ENCODE measurements at places on chromosomes 4 and X.

DNA sequence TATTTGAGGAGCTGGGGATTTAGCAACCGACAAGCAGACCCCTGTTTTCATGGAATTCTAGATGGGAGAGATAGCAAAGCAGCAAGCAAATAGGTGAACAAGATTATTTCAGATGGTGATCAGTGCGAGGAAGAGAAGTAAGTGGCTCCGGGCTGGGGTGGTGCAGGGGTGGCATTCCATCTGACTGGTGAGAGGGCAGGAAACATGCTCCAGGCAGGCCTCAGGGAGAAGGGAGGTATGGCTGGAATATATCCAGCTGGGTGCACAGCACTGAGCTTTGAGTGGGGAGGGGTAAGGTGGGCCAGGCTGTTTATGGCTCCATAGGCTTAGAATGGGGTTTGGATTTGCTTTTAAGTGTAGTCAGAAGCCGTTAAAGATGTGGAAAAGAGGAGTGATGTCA lies 21.2 kb downstream of the PTTG2 start:
- no peak for DNase-seq

DNA sequence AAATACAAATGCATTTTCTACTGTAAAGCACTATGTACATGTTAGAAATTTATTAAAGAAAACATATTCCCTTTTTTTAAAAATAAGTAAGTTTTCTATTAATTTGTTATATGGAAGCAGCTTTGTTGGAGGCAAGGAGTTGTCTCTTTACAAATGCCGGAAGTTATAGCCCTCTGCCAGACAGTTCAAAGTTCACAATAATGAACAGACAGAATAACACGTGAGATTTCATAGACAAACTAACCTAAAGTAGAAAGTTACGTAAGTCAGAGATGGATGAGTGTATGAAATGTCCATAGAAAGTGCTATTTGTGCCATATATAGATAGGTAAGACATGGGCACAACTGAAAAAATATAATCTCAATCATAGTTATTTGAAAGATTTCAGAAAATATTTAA lies 43.9 kb upstream of the NEIL3 start:
- no peak for DNase-seq

GRCh38 chr4:135098061-135098460 lies 896.5 kb upstream of the PABPC4L start:
- no peak for DNase-seq

- DNase-seq: no peak
These were observed 267.8 kb downstream of the CHIC1 start for GRCh38 chrX:73830489-73831414.

GRCh38 chr4:1052231-1052671 lies 40.8 kb downstream of the FGFRL1 start:
- no peak for DNase-seq

DNA sequence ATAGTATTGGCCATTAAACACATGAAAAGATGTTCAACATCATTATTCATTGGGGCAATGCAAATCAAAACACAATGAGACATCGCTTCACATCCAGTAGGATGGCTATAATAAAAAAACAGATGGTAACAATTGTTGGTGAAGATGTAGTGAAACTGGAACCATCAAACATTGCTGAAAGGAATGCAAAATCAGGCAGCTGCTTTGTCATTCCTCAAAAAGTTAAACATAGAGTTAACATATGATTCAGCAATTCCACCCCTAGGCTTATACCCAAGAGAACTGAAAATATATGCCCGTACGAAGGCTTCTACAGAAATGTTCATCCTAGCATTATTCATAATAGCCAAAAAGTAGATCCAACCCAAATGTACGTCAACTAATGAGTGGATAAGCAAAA lies 144.0 kb upstream of the NAP1L5 start:
- DNase-seq: no peak

DNA sequence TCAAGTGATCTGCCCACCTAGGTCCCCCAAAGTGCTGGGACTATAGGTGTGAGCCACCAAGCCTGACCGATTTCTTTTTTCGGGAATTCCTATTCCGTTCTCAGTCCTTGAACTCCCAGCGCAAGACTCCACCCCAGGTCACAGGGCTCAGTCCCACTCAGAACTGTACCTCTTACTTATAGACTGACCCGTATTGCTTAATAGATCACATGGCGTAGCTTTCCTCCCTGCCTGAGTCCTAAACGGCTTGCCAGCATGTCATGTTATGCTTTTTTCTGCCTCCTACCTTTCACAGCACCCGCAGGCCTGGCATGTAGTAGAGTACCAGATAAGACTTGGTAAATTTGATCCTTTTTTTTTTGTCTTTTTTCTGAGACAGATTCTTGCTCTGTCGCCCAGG lies 22.4 kb downstream of the SAT1 start:
- no peak for DNase-seq

DNA sequence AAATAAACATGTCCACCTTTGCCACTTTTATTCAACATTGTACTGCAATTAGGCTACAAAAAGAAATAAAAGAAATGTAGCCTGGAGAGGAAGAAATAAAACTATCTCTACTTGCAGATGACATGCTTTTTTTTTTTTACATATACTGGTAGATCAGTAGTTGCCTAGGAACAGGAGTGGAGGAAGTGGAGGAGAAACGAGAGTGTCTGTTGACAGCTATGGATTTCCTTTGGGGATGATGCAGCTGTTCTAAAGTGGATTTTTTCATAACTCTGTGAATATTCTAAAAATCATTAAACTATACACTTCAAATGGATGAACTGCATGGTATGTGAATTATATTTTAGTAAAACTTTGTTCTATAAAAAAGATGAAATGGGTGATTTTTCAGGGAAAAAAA lies 116.4 kb downstream of the ANAPC4 start:
- DNase-seq: no peak

DNA sequence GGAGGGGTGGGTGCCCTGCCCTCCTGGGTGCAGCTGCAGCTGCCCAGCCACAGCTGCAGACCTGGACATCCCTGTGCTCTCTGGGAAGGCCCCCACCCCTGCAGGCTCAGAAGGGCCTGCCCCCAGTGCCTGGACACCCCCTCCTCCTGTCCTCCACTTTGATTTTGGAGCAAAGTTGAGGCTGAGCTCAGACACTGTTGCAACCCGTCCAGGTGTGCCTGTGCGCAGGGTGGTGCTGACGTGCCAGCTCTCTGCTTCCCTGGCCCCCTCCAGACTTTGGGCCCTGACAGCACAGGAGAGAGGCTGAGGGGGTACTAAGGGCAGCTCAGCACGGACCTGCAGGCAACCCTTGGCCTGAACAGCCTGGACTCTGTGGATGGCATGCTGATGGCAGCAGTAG lies 750.3 kb downstream of the ARAP2 start:
- DNase-seq: no peak

- DNase-seq: no peak
These were observed 159.2 kb upstream of the SLC7A11 start for GRCh38 chr4:138401334-138401733.

DNA sequence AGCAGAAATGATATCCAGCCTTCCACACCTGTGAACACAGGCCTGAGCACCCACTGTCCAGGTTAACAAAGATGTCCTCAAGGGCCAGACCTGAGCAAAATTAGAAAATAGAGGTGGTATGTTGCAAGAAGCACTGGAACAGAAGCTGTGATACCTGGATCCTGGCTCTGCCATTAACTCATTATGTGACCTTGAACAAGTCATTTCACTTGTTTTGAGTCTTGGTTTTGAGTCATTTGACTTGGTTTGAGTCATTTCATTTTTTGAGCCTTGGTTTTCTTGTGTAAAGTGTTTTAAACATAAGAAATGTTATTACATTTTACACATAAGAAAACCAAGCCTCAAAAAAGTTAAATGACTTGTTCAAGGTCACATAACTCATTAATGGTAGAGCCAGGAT lies 2.9 kb upstream of the NWD2 start:
- DNase-seq: no peak

DNA sequence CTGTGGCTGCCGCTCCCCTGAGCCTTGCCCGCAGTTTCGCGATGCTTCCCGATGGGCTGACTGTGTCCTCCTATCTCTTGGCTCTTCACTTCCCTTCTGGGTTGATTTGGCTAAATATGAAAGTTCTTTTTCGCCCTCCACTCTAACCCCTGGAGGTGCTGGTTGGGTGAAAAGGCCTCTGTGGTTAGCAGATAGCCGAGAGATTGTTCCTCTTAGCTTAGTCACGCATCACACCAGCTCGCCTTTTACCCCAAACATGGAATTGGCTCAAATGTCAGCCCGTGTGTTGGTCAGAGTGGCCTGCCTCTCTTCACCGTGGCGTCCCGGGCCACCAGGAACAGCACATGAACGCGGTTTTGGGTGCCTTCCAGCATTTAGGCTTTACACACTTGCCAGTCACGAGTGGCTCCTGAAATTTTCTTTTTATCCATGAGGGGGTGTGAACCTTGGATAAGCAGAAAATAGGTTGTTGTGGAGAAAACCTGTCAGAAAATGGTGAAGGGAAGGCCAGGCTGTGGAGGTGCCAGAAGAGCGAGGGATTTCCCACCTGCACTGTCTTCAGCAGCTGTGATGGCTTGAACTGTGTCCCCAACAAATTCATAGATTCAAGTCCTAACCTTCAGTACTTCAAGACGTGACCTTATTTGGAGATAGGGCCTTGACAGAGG lies 8.9 kb downstream of the CLCN4 start:
- DNase-seq: no peak

DNA sequence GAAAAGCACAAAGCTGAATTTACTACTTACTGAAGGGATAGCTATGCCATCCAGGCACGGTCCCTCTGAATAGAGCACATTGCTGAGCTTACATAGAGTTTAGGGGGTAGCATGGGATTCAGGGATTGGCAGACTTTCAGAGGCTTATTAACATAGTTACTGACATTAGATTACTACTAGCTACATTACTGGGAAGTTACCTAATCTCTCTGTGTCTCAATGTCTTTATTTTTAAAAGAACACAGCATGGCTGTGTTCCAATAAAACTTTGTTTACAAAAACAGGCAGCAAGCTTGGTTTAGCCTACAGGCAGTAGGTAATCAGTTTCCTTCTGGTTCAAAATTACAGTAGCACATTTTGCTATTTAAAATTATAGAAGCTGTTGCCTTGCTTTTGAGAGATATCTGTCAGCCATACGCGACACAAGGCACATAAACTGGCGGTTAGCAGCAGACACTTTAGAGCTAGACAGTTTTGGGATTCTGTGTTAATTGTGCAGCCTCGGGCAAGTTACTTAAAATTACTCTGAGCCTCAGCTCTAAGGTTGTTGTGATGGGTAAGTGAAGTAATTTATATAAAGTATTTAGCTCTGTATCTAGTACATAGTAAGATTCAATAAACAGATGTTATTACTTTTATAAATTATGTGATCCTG lies 6.9 kb downstream of the KLHL8 start:
- DNase-seq: no peak

DNA sequence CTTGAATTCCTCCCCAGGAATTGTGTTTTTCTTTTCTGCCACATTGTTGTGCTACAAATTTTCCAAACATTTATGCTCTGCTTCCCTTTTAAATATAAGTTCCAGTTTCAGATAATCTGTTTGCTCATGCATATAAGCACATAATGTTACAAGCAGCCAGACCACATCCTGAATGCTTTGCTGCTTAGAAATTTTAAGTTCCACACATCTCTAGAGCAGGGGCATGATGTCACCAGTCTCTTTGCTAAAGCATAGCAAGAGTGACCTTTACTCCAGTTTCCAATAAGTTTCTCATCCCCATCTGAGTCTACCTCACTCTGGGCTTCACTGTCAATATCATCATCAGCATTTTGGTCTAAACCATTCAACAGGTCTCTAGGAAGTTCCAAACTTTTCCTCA lies 932.5 kb downstream of the SH3BGRL start:
- DNase-seq: no peak

DNA sequence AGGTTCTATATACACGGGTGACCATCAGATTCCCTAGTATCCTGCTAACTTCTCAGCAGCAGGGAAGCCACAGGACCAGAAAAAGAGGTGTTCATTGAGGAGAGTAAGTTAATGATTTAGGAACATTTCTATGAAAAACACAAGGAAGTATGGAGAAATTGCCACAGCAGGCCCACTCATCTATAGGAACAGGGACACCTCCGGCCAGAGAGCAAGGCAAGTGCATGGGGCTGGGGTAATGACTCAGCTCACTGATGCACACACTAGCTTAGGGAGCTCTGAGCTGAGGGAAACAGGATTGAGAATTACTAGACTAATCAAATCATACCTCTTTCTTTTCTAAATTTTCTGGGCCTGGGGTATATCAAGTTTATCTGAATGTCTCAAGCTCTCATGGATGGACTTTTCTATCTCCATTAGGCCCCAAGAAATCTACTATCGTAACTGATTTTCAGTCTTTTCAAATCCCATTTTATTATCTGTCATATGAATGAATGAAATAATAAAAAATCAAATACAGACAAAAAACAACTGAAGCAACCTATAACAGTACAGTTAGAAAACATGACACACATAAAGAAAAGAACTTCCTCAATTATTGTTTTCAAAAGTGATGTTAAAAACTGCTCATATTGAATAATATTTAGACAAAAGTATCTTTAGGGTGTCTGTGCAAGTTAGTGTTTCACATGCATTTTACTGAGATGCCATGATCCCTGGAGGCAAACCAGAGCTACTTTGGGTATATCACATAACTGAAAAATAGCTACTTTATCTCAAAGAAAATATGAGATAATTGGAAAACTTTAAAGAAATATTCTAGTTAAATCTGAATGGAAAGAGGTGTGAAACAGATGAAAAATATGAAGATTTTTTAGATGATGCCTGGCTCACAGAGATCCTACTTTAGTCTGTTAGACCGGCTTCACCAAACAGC lies 89.8 kb downstream of the FBXO8 start:
- no peak for DNase-seq

DNA sequence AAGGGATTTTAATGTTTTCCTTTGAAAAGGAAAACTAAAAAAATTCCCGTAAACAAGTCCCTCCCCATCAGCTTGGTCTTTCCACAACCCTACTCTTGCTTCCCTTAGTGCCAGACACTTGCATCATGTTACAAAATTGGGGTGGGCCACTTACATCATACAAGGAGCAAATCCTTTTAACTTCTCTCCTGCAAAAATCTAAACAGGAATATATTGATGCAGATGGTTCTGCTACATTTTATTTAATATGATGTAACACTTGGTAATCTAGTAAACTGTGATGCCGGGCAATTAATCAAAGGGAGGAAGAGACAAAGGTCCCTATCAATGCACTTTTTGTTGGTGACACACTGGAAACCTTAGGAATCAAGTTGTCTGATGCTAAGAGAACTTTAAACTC lies 125.3 kb downstream of the UBE2K start:
- DNase-seq: no peak

GRCh38 chr4:144507311-144508101 lies 138.4 kb upstream of the HHIP start:
- DNase-seq: no peak

DNA sequence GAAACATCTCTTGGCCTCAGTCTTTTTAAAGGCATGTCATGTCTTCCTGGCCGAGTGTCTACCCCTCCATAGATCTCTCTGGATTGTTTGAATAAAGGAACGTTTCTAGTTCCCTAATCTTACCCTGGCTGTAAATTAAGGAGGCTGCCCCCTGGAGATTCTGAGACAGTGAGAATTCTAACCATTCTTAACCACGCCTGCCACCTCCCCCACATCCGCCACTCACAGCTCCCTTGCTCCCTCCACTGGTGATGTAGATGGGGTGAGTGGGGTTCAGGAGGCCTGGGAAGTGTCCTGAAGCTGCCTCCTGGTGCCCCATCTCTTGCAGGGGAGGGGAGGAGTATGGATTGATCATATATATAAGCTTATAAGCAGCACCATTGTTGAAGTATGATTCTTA lies 48.0 kb upstream of the TRIM2 start:
- no peak for DNase-seq

- DNase-seq: no peak
These were observed 11.0 kb downstream of the SCLT1 start for GRCh38 chr4:129082302-129082701.

- no peak for DNase-seq
These were observed 279.6 kb upstream of the PITX2 start for GRCh38 chr4:110902500-110902899.

- DNase-seq: no peak
These were observed 71.7 kb downstream of the DDX60L start for GRCh38 chr4:168408620-168409019.
